ENCODE measurements at places on chromosomes 4 and X.

DNA sequence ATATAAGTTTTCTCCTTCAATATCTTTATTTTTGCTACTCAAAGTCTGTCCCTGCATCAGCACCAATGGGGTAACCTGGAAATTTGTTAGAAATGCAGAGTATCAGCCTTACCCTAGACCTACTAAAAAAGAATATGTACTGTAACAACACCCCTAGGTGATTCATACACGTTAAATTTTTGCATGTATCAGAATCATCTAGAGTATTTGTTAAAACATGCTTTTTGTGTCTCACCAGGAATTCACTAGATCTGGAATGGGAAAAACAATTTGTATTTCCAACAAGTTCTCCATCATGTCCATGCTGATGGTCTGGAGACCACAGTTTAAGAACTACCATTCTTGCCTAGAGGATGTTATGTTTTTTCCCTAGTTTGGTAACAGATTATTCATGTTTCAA lies 196.0 kb upstream of the EDNRA start:
- no peak for DNase-seq

GRCh38 chr4:135123632-135124031 lies 922.0 kb upstream of the PABPC4L start:
- no peak for DNase-seq

GRCh38 chr4:41258783-41259182 lies 2.1 kb downstream of the UCHL1 start:
- DNase-seq: no peak

DNA sequence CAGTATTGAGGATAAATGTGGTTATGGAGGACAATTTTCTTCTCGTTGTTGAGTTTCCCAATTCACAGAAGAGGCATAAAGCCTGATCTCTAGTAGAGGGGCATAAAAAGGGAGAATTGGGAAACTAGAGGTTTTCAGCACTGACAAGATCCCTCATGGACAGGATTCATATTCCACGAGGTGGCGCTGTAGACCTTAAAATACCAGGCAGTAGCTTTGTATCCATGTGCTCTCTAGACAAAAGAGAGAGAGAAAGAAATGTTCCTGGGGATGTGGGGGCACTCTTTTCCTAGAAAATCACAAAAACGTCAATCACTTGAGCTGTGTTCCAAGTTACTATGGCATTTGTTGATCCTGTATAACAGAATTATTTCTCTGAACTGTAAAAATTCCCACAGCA lies 128.3 kb downstream of the MAGEE1 start:
- no peak for DNase-seq

GRCh38 chr4:88489100-88489761 lies 32.3 kb downstream of the HERC5 start:
- no peak for DNase-seq

Data from stimulated activated CD4-positive, alpha-beta T cell treated with anti-CD3 and anti-CD28 coated beads, Interleukin-15, amount 100 ng/mL, for 48 hours (primary cell).